RPMI7951 (cell line): ENCODE measurements at places on chromosomes 4 and X.

DNA sequence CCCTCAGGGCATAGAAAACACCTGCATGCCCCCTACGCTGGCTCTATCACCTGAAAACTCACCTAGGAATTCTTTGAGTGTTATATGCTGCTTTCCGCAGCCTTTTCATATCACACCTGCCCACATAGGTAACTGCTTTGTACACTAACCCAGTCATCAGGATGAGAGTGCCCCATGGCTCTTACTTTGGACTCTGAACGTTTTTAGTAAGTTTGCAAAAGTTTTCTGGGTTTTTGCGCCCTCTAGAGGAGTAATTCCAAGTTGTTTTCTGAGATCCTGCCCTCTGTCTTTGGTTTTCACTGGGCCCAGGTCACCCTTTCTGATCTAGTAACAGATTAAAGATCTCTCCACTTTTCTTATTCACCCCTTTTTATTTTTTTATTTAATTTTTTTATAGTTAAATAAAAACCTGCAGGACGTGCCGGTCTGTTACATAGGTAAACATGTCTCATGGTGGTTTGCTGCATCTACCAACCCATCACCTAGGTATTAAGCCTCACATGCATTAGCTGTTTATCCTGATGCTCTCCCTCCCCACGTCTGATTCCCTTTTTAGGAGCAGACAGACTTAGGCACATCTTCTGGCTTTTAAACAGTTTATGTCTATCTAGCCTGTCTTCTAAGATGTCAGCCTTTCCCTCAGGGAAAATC, 139.2 kb downstream of the NWD2 start:
- DNase-seq, result peak; percentile 11

- DNase-seq, result no peak
Measured at GRCh38 chr4:86586626-86587380, 7.3 kb upstream of the PTPN13 start.

DNA sequence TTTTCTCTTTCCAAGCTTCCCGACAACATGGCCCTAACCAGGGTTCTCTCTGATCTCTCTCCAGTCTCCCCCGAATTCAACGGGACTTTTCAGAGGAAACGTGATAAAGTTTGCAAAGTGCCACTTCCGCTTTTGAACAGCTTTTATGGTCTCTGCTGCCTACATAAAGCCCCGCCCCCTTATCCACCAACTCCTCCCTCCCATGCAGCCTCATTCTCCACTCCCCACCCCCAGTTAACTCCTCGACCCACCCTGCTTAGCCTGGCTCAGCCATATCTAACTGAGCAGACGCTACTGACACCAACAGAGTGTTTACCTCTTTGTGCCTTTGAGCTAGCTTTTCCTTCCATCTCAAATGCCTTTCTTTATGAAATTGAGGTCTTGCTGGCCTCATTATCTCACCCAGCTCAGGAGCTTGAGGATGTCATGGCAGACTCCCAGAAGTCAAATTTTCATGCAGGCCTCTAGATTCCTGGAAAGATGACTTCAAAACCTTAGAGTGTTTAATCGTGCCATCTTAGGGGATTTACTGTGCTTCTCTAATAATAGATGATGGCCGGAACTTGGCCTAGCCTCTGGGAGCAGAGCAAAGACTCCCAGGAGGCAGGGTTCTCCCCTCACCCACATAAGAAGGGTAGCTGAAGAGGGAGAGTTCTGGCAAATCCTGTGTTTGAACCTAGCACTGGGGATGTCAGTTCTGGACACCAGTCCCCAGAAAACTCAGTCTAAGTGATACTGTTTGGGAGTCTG, 606.0 kb downstream of the BCOR start:
- DNase-seq, result no peak

- peak; percentile 0 for DNase-seq
Measured at GRCh38 chrX:132086672-132087071, 41.1 kb downstream of the FRMD7 start.
